ENCODE measurements at places on chromosomes 1 and 21.

DNA sequence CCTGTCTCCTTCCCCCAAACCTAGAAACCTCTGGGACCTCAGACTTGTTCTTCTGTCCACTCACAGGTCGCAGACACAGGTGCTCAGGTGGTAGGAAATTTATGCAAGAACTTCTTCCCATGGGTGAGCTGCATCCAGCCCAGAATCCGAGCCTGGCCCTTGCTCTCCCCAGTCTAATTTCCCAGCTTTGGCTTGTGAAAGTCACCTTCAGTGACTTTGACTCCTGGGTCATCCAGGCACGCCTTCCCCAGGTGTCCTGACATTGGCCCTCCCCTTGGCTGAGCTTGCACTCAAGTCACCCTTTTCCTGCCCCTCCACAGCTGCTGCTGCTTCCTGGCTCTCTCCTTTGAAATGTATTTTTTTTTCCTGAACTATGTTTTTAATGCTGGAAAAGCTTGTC, 6.6 kb downstream of the IPO13 start:
- no peak for DNase-seq

- no peak for DNase-seq
Observed at GRCh38 chr1:240831922-240832321, 220.0 kb upstream of the GREM2 start.

DNA sequence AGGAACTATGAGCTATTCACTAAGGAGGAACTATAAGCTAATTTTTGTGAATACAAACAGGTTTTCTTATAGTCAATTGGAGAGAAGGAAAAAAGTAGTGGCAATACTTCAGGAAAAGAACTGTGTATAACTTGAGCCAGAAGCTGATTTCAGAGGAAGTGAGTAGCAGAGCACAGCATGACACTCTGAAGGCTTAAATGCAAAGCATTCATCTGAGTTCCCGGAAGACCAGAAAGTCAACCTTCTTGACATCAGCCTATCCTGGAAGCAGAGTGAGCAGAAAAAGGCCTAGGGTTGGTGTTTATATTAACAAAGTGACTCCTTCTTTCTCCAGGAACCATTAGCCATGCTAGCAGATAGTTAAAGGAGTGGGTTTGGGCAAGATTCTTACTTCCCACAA, 545.2 kb downstream of the MRPL39 start:
- no peak for DNase-seq

DNA sequence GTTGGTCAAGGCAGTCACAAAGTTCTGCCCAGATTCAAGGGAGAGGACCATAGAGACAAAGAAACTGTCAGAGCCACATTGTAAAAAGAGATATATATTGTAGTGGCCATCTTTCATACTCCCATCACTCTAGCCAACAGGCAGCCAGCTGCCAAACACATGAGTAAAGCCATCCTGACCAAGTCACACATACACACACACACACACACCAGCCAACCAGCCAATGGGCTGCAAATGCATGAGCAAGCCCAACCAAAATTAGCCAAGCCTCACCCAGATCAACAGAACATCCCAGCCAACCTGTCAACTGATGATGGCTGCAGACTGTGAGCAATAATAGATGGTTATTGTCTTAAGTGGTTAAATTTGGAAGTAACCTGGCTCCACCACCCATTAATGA, 120.7 kb downstream of the SEC16B start:
- no peak for DNase-seq

DNA sequence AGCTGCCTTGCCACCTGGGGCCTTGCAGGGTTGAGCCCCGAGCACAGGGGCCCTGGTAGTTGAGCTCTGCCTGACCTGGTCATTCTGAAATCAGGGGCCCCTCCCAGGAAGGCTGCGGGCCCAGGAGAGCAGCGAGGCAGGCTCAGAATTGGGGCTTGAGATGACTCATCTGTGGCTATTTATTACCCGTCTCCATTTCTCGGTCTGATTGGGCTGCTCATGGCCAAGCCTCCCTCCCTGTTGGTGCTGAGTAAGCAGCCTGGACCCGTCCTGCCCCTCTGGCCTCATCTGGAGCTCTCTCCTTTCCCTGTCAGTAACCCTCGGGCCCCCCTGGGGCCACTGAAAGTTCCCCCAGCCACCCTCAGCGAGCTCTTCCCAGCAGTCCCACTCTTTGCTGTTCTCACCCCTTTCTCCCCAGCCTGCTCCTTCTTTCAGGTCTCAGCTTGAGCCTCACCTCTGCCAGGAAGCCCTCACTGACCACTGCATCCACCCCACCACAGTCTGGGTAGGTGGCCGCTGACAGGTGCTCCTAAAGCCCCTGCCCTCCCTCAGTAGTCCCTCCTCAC, 11.0 kb upstream of the TNFRSF8 start:
- no peak for DNase-seq

- no peak for DNase-seq
Observed at GRCh38 chr1:220123889-220124288, 30.0 kb downstream of the IARS2 start.

DNA sequence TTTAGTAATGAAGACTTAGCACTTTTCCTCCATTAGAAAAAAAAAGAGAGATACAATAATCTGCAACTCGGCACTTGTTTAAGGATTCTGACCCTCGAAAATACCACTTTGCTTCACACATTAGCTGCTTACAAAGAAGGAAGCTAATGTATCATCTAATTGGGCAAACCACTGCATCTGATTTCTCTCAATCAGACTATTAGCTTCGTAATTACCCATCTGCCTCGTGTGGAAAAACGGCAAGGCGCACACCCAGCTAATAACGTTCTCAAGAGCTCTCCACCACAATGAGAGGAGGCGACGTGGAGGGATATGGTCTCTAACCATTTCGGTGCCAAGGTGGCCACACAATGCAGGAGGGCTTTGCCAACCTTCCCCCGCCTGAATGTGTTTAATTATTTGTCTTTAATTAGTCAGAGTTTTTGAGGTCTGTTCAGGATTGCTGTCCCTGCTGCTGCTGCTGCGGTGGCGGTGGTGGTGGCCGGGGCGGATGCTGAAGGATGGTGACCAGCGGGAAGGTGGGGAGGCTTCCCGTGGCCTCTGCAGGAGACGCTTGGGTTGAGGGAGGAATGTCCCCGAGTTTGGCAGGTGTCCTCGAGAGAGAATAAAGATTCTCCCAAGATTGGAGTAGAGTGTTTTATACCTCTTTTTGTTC, 374.5 kb downstream of the RPS6KC1 start:
- DNase-seq = no peak

GRCh38 chr1:11594222-11594621, 60.0 kb downstream of the FBXO2 start:
- no peak for DNase-seq

- no peak for DNase-seq
Observed at GRCh38 chr1:175978926-175979325, 228.2 kb downstream of the COP1 start.

- no peak for DNase-seq
Observed at GRCh38 chr1:216665406-216665805, 57.8 kb downstream of the ESRRG start.

DNA sequence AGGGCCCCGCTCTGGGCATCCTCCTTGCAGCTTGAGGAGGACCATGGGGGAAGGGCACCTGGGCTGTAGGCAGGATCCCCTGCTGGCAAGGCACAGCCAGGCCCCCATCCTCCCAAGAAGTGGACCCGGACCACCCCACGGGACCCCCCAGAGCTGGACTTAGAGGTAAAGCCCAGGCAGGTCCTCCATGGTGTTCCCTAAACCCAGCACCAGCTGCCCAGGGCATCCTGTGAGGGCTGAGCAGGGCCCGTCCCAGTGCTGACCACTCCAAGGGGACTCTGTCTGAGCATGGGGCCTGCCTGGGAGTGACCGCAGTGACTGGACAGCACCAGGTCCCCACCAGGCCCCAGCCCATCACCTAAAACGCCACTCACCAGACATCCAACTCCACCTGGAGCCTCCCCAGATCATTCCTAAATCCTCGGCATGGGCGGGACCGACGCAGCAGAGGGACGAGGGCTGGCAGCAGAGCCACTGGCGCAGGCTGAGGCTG, 21.3 kb downstream of the COL6A2 start:
- peak; percentile 81 for DNase-seq

DNA sequence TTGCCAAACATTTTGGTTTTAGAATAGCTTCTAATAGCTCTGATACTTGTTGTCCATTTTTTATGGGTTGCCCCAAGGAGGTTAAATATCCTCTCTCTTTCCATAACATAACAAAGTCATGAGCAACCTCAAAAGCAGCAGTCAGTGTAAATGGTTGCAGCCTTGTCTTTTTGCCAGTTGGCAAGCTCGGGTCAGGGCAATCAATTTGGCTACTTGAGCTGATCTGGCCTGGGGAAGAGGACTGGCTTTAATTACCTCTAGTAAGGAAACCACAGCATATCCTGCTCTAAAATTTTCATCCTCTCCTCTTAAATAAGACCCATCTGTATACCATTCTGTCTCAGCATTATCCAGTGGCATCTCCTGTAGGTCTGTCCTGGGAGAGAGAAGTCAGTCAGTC, 21.2 kb upstream of the FMO4 start:
- DNase-seq = no peak
